Left lobe of liver (tissue), 2 donors: ENCODE measurements at places on chromosomes 2 and 18.

- no peak for DNase-seq
Observed at GRCh38 chr2:45830322-45830721, 178.8 kb downstream of the PRKCE start.

DNA sequence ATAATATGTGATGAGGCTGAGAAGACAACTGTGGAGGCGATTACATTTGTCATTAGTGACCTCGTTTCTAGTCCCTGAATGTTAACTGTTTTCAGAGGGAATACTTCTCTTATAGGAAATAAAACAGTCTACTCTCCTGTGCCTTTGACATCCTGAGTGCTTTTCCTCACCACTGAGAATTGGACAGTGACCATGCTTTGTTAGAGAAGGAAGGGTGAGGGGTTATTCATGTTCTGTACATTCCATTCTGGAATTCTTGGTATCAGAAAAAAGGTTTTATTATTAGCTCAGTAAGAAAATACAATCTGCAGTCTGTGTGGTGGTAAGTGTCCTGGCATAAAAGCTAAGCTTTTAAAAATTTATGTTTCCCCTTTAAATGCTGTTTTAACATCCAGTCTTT, 58.8 kb downstream of the PARD3B start:
- no peak for DNase-seq

DNA sequence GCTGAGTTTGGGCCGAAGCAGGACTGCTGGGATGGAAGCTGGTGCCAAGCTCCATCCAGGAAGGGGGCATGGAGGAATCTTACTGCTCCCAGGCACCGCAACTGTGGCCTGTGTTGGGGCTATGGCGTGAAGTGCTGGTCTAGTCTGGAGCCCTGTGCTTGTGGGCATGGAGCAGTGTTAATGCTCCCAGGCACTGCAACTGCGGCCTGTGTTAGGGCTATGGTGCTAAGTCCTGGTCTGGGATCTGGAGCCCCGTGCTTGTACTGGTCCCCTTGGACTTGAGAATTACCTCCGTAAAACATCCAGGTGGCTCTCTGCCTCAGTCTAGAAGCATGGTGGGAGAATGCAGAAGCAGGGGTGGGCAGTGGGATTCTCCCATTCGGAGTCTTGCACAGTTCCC, 1379.4 kb upstream of the ACVR2A start:
- DNase-seq = no peak

- DNase-seq = no peak
Observed at GRCh38 chr18:22814329-22814703, 118.8 kb upstream of the RBBP8 start.

DNA sequence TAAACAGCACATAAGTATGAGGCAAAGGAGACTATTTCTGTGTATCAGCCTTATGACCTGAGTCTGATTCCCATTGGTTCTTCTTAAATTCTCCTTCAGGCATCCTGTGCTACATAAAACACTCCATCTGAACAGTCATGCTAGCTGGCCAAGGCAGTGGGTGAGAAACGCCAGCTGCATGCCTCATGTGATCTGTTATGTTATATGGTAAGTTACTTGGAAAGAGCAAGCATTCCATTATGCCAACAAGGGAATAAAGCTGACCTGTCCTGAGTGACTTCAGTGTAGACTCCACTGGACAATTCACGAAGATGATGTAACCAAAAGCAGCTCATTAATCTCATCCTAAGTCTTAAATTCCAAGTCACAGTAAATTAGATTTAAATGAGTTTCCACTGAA, 216.5 kb upstream of the FN1 start:
- no peak for DNase-seq

DNA sequence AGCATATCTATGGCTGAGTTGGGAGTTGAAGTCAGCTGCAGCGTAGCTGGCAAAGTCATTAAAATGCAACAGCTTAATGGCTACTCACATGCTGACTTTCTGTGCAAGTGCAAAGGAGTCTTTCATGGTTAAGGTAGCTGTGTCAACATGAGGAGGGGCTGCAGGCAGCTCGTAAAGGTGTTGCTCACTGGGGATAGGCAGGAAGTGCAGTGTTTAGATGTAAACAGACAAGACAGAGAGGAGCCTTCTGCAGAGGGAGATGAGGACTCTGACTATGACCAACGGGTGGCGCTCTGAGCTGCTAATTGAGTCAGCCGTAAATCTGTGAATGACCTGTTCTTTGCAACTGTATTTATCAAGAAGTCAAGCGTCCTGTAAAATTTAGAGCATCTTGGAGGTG, 22.3 kb upstream of the CAVIN2 start:
- no peak for DNase-seq

DNA sequence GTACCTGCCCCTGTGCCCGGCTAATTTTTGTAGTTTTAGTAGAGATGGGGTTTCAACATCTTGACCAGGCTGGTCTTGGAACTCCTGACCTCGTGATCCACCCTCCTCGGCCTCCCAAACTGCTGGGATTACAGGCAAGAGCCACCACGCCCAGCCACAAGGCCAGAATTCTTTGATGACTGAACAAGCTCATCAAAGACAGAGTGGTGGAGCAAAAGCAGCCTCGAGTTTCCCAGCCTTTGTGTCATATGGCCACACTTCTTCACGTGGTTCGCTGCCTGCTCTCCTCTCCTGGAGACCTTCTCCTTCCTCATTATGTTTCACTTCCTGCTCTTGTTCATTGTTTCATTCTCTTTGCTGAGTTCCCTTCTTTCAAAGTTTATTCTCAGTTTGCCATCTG, 9.9 kb upstream of the NPC1 start:
- peak; percentile 16 for DNase-seq

GRCh38 chr2:161988589-161988988, 85.4 kb downstream of the DPP4 start:
- DNase-seq = no peak

GRCh38 chr2:64052463-64053241, 33.4 kb upstream of the VPS54 start:
- DNase-seq = no peak

GRCh38 chr18:62510789-62511188, 12.0 kb upstream of the ZCCHC2 start:
- no peak for DNase-seq

- DNase-seq = no peak
Observed at GRCh38 chr18:30713299-30713698, 329.2 kb downstream of the DSC3 start.
